ENCODE measurements at places on chromosomes 2 and 18.

GRCh38 chr2:201855356-201855755 lies 49.0 kb downstream of the CDK15 start:
- DNase-seq: no peak

GRCh38 chr2:16908656-16909055 lies 243.0 kb upstream of the CYRIA start:
- DNase-seq: no peak

- no peak for DNase-seq
These were observed 49.7 kb upstream of the ODC1 start for GRCh38 chr2:10497797-10498251.

GRCh38 chr2:64489081-64489751 lies 34.9 kb upstream of the AFTPH start:
- DNase-seq: no peak

DNA sequence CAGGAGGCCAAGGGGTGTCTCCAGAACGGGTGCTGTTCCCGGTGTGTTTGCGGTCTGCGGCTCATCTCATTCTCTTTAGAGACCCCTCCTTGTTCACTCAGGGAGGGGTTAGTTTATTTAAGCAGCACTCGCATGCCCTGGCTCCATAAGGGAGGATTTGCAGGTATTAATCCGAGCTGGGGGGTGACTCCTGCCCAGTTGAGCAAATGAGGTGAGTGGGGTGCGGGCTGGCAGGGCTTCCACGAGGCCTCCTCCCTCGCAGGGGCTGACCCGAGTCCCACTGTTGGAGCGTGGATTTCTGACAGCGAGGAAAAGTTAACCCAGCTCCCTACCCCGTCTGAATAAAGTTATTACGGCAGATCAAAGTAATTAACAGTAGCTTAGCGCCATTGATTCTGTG lies 371.8 kb upstream of the SALL3 start:
- DNase-seq: no peak

- no peak for DNase-seq
These were observed 392.2 kb upstream of the CRIM1 start for GRCh38 chr2:35963357-35963756.

- no peak for DNase-seq
These were observed 34.8 kb downstream of the DNER start for GRCh38 chr2:229679393-229680125.

DNA sequence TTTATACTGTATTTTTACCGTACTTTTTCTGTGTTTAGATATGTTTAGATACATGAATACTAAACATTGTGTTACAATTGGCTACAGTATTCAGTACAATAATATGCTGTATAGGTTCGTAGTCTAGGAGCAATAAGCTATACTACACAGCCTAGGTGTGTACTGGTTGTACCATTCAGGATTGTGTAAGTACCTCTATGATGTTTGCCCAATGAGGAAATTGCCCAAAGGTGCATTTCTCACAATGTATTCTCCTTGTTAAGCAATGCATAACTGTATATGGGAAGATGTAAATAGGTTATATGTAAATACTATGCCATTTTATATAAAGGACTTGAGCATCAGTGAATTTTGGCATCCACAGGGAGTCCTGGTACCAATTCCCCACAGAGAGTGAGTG lies 10.7 kb downstream of the EIF2AK2 start:
- DNase-seq: no peak

- DNase-seq: no peak
These were observed 4.6 kb downstream of the TXNL4A start for GRCh38 chr18:79983793-79984192.

- peak; percentile 31 for DNase-seq
These were observed 39.4 kb upstream of the RND3 start for GRCh38 chr2:150526827-150527226.

DNA sequence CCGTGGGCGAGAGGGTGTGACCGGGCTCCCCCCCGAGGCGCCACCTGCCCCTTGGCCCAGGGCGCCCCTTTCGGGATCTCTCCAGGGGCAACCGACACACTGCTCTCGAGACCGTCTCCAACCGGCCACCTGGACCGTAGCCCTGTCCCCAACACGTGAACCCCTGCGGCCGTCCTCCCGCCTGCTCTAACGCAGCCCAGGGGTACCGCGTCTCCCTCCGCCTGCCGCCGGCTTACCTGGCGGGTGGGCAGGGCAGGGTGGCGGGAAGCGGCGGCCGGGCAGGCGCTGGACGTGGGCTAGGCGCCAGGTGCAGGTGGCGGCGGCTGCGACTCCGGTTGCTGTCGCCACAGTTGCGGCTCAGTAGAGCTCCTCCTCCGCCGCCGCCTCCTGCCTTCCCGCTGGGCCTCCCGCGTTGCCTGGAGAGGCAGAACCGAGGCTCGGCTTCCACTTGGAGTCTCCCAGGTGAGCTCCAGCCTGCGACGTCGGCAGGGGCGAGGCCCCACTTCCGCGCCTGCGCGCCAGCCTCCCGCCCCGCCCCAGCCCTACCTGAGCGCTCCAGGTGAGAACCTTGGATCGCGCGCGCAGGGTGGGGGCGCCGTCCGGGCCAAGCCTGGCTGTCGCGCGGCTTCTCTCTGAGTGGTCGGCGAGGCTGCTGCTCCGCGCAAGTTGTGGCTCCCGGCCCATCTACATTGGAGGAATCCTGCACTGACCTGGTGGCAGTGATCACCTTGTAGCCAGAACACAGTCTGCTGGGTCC lies at the start of gene GALNT3:
Gene GALNT3, minus strand, starts transcription at position 469 of the 757 bp plus-strand sequence. CDS start 23,547 bp downstream, outside the sequence.
- DNase-seq: peak; percentile 3

DNA sequence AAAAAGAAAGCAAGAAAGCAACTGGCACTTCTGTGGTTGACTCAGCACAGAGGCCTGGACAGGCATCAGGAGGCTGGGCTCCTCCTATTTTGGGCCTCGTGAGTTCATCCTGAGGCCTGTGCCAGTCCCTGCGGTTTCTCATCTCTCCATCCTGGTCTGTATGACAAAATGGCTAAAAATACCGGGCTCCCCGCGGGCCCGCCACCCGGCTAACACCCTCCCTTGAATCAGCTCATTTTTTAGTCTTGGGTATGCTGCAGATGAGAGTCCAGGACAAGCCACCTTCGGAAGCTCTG lies 62.3 kb upstream of the YWHAQ start:
- no peak for DNase-seq

- DNase-seq: no peak
These were observed 396.7 kb upstream of the MMADHC start for GRCh38 chr2:149984311-149984710.

DNA sequence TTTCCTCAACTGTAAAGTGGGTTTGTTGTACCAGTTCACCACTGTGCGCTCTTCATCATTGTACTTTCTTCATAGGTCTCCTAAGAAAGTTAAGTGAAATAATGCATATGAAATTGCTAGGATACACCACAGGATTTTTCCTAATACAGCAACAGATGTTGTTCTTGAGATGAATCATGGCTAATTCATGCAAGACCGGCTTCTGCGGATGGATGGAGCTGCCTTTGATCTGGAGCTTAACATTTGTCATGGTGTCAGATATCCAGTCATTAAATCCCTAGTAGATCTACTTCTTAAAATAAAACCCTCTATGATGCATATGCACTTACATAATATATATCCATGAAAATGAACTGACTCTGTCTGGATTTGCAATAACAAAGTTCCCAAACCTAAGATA lies 114.1 kb downstream of the COL6A3 start:
- no peak for DNase-seq

DNA sequence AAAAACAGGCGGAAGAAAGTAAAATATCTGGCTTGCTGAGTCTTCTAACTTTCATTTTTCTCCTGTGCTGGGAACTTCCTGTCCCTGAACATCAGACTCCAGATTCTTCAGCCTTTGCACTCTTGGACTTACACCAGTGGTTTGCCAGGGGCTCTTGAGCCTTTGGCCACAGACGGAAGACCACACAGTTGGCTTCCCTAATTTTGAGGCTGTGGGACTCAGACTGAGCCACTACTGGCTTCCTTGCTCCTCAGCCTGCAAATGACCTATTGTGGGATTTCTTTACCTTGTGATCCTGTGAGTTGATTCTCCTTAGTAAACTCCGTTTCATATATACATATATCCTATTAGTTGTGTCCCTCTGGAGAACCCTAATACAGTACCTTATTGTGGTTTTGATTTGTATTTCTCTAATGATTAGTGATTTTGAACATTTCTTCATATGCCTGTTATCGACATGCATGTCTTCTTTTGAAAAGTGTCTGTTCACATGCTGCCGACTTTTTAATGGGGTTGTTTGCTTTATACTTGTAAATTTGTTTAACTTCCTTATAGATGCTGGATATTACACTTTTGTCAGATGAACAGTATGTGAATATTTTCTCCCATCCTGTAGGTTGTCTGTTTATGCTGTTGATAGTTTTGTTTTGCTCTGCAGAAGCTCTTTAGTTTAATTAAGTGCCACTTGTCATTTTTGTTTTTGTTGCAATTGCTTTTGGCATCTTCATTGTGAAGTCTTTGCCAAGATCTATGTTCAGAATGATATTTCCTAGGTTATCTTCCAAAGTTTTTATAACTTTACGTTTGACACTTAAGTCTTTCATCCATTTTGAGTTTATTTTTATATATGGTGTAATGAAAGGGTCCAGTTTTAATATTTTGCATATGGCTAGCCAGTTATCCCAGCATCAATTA lies 348.8 kb upstream of the SETBP1 start:
- DNase-seq: no peak

- peak; percentile 4 for DNase-seq
These were observed 143.0 kb downstream of the RAD51AP2 start for GRCh38 chr2:17375262-17375661.

DNA sequence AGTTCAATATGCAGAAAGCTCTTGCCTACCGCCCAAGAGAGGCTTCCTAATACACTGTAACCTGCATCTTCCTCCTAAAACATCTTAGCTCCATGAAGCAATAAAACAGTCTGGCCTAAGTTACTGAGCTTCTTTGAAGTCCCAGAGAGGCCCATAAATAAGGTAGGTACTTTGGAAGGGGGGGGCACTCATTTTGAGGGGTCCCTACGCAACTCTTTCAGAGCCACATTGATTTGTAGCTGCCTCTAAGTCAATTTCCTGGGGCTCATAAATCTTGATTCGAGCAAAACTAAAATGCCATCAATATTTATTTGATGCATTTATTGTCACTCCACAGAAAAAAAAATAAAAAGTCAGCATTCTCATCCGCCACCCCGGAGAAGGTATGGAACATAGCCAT lies 60.4 kb upstream of the SIX2 start:
- DNase-seq: no peak

GRCh38 chr18:7743256-7743655 lies 176.1 kb downstream of the PTPRM start:
- DNase-seq: no peak

GRCh38 chr18:43692099-43692690 lies 414.9 kb upstream of the SYT4 start:
- no peak for DNase-seq

DNA sequence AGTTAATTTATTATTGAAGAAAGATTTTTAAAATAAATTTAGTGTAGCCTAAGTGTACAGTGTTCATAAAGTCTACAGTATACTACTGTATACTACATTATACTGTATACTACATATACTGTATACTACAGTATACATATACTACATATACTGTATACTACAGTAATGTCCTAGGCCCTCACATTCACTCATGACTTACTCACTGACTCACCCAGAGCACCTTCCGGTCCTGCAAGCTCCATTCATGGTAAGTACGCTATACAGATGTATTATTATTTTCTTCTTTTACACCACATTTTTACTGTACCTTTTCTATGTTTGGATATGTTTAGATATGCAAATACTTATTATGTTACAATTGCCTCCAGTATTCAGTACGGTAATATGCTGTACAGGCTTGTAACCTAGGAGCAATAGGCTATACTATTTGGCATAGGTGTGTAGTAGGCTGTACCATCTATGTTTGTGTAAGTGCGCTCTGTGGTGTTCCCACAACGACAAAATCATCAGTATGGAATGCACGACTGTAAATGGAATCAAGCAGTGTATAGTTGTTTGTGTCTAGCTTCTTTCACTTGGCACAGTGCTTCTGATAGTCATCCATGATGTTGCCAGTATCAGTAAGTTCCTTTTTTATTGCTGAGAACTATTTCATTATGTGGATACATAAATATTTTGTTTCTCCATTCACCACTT lies 245.7 kb downstream of the MTX2 start:
- DNase-seq: no peak

DNA sequence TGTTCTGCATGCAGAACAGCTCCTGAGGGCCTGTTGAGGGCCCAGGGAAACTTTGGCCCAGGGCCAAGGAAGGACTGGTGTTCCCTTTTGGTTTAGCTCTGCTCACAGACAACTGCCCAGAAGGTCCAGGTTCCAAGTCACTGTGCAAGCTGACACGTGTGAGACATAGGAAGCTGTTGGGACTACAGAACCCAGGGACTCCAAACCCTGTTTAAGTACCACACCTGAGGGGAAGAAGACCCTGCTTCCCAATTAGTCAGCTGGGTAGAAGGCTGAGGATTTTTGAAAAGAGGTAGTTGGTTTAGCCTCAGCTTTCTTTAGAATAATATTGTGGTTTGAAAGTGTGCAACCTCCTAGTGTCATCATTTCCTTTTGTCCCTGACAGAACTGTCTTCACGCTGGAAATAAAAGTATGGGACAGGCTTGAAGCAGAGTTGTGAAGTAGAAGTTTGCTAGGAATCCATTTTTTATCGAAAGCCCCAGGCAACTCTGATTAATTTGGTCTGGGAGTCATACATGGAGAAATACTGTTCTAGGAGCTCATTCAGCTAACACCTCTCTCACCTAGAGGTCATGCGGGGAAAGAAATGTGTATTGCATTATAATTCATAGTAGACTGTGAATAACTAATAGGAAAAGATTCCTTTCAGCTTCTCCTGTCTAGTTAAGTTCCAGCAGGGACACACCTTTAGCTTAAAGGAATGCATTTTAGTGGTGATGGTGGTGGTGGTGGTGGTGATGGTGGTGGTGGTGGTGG lies 19.9 kb upstream of the IL1RL1 start:
- no peak for DNase-seq

DNA sequence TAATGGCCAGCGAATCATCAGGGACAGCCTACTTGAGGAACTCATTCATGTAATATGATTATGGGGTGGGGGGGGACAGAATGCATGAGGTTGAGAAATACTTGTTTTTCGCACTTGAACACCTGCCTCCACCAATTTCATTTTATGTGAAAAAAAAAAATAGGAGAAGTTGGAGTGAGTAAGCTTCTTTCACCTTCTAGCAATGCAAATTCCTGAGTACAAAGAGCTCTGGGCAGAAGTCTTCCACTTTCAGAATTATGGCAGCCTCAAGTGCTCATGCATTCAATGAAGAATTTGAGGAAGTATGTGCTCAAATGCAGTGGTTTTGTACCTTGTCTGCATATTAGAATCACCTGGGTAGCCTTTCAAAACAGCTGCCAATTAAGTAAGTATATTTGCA lies 40.1 kb upstream of the GPD2 start:
- DNase-seq: no peak

- no peak for DNase-seq
These were observed 4.8 kb downstream of the ITGA4 start for GRCh38 chr2:181462033-181462432.

DNA sequence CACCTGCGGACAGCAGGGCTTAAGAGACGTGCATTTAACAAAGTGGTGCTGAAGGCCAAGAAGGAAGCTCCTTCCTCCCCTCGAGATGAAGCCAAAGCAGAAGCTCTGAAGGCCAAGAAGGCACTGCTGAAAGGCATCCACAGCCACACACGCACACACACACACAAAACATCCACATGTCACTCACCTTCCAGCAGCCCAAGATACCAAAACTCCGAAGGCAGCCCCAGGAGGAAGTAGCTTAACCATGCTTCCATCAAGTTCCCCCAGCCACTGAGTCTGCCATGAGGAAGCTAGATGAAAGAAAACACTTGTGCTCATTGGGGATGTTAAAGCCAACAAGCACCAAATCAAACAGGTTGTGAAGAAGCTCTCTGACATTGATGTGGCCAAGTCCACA lies 175.7 kb upstream of the POU3F3 start:
- no peak for DNase-seq

Data from putamen (tissue), 1 donor.